Thoracic aorta endothelial cell (primary cell): ENCODE measurements at places on chromosomes 3 and 15. TPM values are rescaled to one million over a fixed set of nuclear protein-coding genes. Genes with fewer than 3 reads are reported as not detected.

The HYAL3 gene
- 4.9 and 7.0 TPM in 2 replicates for total RNA-seq

The NANOGP8 gene
- 0.14 TPM in 1 of 2 replicates, not detected in the other for total RNA-seq

The CA12 gene
- total RNA-seq, result 1.1 and 1.3 TPM in 2 replicates

The ANKUB1 gene
- total RNA-seq, result not detected in 2 replicates

The ZNF860 gene
- 1.9 and 3.6 TPM in 2 replicates for total RNA-seq

The AVEN gene
- total RNA-seq, result 25.4 and 26.8 TPM in 2 replicates

The RASGRF1 gene
- not detected in 2 replicates for total RNA-seq

The CASR gene
- total RNA-seq, result not detected in 2 replicates

The RAB5A gene
- 113 and 127 TPM in 2 replicates for total RNA-seq

The STRIT1 gene
- total RNA-seq, result not detected in 2 replicates

The UPK1B gene
- total RNA-seq, result not detected in 2 replicates

The CELSR3 gene
- 0.27 and 0.29 TPM in 2 replicates for total RNA-seq

The ST3GAL6 gene
- 21.5 and 36.7 TPM in 2 replicates for total RNA-seq

The SYNPR gene
- total RNA-seq, result not detected in 2 replicates

The TFRC gene
- 288 and 332 TPM in 2 replicates for total RNA-seq

The TRH gene
- total RNA-seq, result not detected in 2 replicates

The ACKR2 gene
- total RNA-seq, result 0.07 TPM in 1 of 2 replicates, not detected in the other

The SEC22A gene
- 30.3 and 36.5 TPM in 2 replicates for total RNA-seq

The EPHA6 gene
- total RNA-seq, result not detected in 2 replicates

The WDR72 gene
- not detected in 2 replicates for total RNA-seq

The RAD51 gene
- total RNA-seq, result 10.2 and 12.1 TPM in 2 replicates

The SOX14 gene
- not detected in 2 replicates for total RNA-seq

The ZNF80 gene
- not detected in 2 replicates for total RNA-seq

The VGLL3 gene
- total RNA-seq, result 2.1 and 3.7 TPM in 2 replicates

The SH2D7 gene
- total RNA-seq, result under 0.01 TPM in 1 of 2 replicates, not detected in the other

The TRPM1 gene
- 0.14 and 0.27 TPM in 2 replicates for total RNA-seq

The SERINC4 gene
- total RNA-seq, result not detected in 2 replicates

The LMAN1L gene
- total RNA-seq, result under 0.01 and 0.07 TPM in 2 replicates

The CLDN16 gene
- total RNA-seq, result not detected in 2 replicates

The SEC22C gene
- 83.0 and 100 TPM in 2 replicates for total RNA-seq

The ITIH1 gene
- total RNA-seq, result not detected in 2 replicates

The RTP4 gene
- total RNA-seq, result 0.22 TPM in 1 of 2 replicates, not detected in the other

The FEZF2 gene
- total RNA-seq, result not detected in 2 replicates

The AKAP13 gene
- 110 and 113 TPM in 2 replicates for total RNA-seq
